ENCODE measurements at places on chromosomes 16 and 17.

- no peak for DNase-seq
Measured at GRCh38 chr16:31219154-31219741, 2.3 kb upstream of the PYDC1 start.

DNA sequence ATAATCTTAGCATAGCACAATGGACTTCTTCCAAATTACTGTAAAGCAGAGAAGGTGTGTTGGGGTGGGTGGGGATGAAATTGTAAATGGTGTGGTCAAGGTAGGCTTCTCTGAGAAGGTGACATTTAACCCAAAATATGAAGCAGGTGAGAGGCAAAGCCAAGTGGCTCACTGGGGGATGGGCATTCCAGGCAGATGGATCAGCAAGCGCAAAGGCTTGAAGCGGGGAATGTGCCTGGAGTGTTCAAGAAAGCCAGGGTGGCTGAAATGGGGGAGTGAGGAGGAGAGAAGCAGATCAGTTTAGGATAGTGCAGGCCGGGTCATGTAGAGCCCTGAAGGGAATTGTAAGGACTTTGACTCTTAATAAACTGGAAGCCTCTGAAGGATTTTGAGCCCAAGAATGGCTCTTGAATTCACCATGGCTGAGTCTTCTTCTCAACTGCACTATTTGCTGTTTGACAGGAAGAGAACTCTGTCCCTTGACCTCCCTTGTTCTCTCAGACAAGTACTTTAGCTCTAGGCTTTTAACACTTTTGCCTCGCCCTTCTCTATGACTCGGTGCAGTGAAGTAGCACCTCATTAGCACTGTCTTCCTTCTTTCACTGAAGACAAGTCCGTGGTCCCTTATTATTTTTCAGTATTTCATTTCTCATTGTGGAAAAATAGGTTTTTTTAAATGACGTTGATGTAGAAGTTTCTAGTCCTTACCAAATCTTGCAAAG, 14.7 kb downstream of the CACNG3 start:
- no peak for DNase-seq

GRCh38 chr17:69062860-69063581, 2.3 kb upstream of the ABCA9 start:
- no peak for DNase-seq

GRCh38 chr17:34484193-34484733, 95.1 kb upstream of the TMEM132E start:
- no peak for DNase-seq

DNA sequence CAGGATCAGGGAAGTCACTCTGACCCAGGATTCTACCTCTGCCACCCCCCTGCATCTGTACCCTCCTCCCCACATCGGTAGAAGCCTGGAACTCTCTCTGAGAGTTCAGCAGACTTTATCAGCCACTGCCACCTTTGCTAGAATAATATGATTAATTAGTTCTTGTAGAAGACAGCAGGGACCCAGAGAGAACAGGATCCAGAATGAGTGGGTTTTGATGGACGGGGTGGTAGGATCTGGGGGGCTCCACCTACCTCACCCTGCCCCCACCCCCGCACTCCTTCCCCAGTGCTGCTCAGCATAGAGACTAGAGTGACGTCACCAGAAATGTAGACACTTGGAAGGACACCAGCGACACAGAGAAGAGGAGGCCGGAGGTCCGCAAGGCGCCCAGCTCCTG, 33.5 kb downstream of the ABCC6 start:
- DNase-seq, result no peak

- DNase-seq, result no peak
Measured at GRCh38 chr17:72373910-72374741, 253.3 kb downstream of the SOX9 start.

- DNase-seq, result no peak
Measured at GRCh38 chr17:82357394-82357793, 1.7 kb upstream of the TEX19 start.

GRCh38 chr16:59324462-59324861, 590.3 kb upstream of the GOT2 start:
- no peak for DNase-seq

DNA sequence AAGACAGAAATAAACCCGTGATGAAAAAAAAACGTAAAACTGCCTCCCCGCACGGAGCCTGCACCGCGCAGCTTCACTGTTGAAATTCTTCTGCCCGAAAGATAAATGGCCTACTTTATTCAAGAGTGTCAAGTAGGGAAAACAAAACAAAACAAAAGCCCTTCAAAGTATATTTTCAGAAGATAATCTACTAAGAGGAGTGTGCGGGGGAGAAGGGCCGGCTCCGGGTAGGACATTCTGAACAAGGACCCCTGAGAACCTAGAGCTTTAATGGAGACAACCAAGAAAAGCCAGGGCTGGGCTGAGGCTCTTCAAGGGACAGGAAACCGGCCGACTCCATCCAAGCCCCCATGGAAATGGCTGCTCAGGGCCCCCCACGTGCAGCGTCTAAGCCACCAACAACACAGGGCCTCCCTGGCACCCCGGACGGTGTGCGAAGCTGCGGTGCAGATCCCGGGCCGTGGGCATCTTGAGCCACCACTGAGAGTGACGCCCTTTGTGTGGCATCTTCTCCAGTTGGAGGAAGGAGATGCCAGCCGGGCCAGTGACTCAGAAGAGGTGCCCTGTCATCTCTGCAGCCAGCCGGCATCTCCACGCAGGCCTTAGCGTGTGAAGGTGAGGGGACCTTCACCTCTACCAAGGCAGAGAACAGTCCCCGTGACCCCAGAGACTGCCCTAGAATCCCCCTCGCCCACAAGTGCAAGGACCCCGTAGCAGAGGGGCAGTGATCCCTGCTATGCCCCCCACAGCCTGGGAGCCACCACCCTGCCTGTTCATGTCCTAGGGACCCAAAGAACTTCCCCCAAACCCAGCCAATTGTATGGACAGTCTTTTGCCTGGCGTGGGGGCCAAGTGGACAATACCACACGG, 250.8 kb downstream of the C16orf95 start:
- DNase-seq, result no peak

DNA sequence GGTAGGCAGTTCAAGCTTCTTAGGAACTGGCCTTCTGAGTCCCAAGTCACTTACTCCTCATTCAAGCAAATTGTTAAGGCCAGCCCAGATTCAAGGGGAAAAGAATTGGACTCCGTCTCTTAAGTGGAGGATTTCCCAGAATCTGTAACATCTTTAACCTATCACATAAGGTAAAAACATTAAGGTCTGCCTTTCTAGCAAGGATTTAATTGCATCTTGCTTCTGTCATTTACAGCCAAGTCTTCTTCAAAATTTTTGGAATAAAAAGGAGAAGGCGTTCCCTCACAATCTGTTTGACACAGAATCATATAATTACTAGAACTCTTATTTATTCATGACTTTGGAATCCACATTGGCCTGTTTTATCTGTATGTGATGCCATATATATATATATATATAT, 56.5 kb upstream of the ADORA2B start:
- DNase-seq, result no peak

DNA sequence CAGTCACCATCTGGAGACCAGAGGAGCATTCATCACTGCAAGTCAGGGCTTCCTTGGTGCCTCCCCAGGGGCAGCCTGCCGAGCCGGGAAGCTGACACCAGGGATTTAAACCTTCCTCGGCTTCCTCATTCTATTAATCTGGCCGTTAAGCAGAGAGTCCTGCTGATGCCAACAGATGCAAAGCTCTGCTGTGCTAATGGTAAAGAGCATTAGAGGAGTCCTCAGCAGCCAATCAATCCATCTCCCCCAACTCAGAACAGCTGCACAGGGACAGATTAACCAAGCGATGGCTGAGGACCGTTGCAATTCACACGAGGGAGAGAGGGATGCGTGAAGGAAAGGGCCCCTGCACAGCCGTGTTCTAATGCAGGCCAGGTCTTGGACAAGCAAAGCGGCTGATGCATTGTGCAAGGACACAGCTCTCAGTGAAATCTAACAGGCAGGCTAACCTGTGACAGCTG, 116.6 kb downstream of the XYLT1 start:
- no peak for DNase-seq

- peak; percentile 30 for DNase-seq
Measured at GRCh38 chr16:19601083-19601976, 45.8 kb downstream of the VPS35L start.

DNA sequence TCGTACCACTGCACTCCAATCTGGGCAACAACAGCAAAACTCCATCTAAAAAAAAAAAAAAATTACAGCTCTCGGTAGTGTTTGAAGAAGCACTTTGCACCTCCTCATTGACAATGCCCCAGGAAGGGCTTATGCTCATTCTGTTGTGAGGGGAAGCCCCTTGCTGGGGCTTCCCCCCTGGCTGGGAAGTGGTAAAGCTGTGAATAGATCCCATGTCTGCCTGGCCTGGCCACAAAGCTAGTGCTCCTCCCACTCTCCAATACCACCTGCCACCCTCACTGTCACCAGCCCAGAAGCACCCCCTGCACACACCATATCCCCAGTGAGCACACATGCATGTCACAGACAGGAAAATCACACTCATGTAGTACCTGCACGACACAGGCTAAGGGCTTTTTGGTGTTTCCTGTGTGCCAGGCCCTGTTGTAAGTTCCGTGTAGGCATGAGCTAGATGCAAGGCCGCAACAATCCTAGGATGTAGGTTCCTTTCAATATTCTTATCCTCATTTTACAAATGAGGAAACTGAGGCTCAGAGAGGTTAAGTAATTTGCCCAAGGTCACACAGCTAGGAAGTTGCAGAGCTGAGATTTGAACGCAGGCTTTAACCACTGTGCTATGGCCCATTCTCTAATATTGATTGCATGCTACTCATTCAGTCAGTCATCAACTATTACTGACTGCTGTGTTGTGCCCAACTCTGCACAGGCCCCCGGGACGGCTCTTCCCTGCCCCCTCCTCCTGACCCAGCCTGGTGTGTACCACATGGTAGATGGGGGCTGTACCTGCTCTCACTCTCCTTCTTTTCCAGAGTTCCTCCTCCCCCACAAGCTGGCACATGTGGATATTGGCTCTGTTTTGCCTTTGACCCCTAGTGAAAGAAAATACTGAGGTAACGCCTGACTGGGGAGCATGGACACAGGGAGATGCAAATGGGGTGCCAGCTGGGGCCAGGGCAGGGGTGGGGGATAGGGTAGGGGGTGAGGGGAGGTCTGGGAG, 11.9 kb upstream of the COL1A1 start:
- DNase-seq, result no peak

GRCh38 chr17:71111460-71111859, 942.1 kb downstream of the KCNJ2 start:
- DNase-seq, result no peak

DNA sequence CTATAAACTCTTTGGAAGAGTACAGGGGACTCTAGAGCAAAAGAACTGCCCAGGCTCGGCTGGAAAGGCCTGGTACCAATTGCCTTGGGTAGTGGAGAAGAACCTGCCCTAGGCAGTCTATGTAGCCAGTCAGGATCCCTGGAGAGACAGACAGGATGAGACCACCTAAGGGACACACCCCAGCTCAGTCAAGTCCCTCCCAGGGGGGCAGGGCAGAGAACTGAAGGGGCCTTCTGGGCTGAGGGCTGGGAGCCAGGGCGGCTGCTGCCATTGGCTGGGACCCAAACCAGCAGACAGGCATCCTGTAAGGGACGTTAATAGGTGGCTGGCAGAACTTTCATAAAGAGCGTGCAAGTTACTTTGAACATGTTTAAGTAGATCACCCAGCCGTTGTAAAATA, 12.8 kb upstream of the SLC38A8 start:
- DNase-seq, result no peak

GRCh38 chr16:31351246-31351941, 3.6 kb upstream of the ITGAX start:
- DNase-seq, result no peak

DNA sequence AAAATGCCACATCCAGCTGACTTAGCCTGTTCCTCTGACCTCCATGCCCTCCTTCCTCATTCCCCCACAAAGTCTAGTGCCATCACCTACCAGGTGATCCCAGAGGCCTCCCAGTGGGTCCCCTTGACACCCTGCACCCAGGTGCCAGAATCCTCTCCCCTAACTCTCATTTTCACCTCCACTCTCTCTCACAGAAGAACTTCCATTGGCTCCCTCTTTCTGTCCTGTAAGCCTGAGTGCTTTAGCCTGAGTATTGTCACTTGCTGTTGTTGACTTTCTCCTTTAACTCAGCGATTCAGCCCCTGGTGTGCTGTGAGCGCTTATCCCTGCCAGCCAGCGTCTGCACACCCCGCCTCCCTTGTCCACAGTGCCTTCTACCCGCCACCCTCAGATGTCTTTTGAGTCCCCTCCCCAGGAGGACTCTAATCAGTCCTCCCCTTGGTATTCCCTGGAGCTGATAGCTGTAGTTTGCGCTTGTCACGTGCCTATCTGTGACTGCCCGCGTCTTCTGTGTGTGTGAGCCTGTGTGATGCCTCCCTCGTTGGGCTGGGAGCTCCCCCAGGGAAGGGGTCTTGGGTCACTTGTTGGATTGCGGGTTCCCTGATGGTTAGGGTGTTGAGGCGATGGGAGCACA, 31.9 kb downstream of the ARHGAP23 start:
- DNase-seq, result peak; percentile 84

- DNase-seq, result no peak
Measured at GRCh38 chr17:67836205-67836987, 11.1 kb downstream of the BPTF start.

DNA sequence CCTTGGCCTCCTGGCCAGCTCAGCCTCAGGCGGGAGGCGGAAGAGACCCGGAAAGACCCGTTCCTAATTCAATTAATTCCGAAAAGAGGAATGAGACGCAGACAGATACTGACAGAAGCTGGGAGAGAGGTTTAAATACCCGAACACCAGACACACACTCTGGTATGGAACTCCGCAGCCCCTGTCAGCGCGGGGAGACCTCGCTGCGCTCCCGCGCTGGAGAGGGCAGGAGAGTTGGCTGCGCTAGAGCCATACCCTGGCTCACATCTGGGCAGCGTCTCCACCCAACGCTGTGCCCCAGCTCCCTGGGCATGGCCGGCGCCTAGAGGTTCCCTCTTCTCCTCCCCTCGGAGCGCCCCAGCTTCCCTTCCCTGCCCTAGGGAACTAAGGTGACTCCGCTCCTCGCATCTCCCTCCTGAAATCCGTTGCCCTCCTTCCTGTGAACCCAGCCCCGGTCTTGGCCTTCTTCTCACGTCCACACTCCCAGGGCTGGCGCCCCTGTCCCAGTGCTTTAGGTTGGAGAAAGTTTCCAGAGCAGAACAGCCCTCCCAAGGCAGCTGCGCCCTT, 8.0 kb downstream of the NEUROD2 start:
- DNase-seq, result no peak

GRCh38 chr17:57259817-57260216, 3.5 kb downstream of the MSI2 start:
- DNase-seq, result no peak

DNA sequence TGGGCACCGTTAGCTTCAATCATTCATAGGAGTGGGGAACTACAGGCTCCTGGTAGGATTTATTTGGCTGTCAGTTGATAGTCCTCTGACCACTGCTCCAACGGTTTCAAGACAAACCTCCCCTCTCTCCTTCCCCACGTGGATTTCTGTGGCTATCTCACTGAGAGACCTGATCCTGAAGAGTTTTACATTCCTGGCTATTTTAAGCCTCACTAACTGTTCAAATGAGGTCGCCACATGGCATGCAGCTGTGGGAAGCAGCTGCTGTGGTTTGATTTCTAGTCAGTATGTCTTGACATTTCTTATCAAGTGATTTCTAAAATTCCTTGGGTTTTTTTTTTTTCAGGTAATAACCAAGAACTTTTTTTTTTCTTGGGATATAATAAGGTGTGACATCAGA, 38.3 kb downstream of the CDK5R1 start:
- no peak for DNase-seq
